ENCODE measurements at places on chromosomes 1 and 21.

GRCh38 chr1:202104073-202104472 is 18.6 kb upstream of the GPR37L1 start:
- no peak for DNase-seq

DNA sequence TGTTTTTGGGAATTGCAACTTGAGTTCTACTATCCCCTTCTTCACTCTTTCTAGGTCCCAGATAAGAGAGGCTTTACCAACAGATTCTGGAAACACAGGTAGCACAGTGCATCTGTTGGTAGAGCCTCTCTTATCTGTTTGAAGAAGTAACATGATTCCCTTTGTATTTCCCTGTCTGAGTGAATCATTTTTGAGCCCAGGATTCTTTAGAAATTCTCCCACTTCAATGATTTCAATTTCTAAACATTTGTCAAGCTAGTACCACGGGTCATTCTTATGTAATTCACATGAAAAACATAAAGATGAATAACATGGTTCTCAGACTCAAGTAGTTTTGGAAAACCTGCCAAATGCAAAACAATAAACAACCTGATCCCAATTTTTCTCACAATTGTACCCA is 72.0 kb upstream of the DUSP10 start:
- no peak for DNase-seq

DNA sequence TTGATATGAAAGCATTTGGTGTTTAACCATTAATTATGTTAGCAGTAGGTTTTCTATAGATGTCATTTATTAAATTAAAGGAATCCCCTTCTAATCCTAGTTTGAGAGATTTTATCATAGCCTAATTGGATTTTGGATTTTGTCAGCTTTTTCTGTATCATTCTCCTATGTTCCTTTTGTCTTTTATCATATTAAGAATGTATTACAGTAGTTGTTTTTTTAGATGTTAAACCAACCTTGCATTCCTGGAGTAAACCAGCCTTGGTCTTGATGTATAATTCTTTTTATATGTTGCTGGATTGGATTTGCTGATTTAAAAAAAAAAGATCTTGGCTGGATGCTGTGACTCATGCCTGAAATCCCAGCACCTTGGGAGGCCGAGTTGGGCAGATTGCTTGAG is 5.6 kb downstream of the SETDB1 start:
- DNase-seq: peak; percentile 14

DNA sequence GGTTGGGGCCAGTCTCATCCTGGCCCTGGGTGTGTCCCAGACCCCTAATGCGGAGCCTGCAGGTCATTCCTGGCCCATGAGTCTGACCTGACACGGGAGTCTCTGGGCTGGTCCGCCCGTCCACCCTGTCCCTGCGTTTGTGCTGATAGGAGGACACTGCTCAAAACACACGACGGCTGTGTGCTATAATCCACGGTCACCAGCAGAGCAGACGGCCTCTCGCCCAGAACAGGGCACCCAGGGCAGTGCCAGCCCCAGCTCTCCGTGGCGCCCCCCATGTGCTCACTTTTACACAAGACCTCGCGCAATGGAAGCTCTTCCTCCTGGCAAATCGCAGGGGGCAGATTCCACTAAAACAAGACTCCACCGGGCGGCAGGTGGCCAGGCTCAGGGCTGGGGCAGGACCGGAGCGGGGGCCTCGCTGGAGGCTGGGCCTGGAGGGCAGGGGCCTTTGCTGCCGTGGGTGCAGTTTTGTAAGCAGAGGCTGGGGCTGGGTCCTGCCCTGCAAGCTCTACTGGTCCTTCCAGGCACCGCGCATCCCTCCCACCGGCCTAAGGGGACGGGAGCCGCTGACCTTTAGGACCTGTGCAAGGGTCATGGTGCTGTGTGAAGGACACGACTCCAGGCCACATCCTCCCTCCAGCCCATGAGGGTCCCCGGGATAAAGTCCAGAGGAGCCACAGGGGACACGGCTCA is 10.6 kb upstream of the SLC19A1 start:
- no peak for DNase-seq

- no peak for DNase-seq
These were observed 89.4 kb downstream of the SDCCAG8 start for GRCh38 chr1:243345205-243345604.

DNA sequence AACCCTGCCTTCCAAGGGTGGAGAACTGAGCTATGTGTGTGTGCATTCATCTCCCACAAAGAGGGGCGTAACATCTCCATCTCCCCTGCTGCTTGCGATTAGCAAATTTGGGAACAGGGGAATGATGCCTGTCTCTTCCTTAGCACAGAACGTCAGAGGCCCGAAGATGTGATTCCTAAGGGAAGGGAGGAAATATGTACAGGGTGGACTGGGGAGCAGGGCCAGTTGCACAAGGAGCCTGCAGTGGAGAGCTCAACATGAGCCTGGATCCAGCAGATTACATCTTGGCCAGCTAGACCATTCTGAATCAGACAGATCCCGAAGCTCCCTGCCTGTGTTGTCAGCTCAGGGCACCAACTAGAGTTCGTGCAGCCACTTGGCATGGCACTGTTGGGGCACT is 118.1 kb downstream of the NGF start:
- DNase-seq: no peak

- DNase-seq: no peak
These were observed 6.1 kb downstream of the SORT1 start for GRCh38 chr1:109391626-109392025.

- peak; percentile 68 for DNase-seq
These were observed 4.1 kb upstream of the CACNA1E start for GRCh38 chr1:181479137-181479745.

- no peak for DNase-seq
These were observed 107.7 kb downstream of the ITSN1 start for GRCh38 chr21:33750017-33750416.

- DNase-seq: no peak
These were observed 132.4 kb downstream of the SLC45A1 start for GRCh38 chr1:8450312-8450711.

DNA sequence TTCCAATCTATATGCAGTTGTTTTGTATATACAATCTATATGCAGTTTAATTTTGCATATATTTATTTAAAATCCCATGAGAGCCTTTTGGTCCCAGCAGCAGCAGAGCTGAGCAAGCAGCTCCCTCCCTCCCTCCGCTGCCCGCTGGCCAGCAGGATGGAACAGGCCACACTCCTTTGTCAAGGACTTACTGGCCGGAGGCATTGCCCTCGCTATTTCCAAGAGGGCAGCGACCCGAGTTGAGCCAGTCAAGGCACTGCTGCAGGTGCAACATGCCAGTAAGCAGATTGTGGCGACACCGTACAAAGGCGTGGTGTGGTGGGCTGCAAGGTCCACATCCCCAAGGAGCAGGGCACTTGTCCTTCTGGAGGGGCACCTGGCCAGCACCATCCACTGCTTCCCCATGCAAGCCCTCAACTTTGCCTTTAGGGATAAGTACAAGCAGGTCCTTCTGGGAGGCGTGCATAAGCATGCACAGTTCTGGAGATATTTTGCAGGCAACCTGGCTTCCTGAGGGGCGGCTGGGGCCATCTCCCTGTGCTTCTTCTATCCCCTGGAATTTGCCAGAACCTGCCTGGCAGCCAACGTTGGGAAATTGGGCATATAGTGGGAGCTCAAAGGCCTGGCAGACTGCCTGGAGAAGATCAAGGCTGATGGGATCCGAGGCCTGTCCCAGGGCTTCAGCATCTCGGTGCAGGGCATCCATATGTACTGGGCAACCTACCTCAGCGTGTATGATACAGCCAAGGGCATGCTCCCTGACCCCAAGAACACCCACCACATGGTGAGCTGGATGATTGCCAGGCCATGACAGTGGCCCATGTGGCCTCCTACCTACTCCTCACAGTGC is 92.2 kb downstream of the OSBPL9 start:
- DNase-seq: no peak

DNA sequence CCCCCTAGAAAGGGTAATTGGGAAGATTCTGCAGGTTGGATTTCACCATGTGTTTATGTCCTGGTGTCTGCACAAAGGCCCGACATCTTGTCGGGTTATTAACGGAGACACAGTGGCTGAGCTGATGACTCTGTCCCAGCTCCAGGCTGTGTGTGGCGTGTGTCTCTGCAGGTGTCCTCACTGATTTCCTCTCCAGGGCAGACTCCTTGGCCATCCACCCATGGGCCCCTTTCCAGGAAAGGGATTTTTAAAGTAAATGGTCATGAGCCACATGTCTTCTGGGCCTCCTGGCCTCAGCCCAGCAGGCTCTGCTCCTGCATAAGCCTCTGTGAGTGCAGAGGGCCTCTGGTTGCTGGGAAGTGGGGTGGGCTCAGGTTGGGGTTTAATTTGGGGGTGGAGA is 418.7 kb upstream of the VAMP3 start:
- DNase-seq: no peak

GRCh38 chr1:107183011-107183410 is 42.2 kb downstream of the NTNG1 start:
- DNase-seq: no peak

GRCh38 chr1:184804220-184804619 is 49.6 kb upstream of the EDEM3 start:
- no peak for DNase-seq

GRCh38 chr1:24704411-24705259 is 40.6 kb upstream of the CLIC4 start:
- DNase-seq: peak; percentile 43

DNA sequence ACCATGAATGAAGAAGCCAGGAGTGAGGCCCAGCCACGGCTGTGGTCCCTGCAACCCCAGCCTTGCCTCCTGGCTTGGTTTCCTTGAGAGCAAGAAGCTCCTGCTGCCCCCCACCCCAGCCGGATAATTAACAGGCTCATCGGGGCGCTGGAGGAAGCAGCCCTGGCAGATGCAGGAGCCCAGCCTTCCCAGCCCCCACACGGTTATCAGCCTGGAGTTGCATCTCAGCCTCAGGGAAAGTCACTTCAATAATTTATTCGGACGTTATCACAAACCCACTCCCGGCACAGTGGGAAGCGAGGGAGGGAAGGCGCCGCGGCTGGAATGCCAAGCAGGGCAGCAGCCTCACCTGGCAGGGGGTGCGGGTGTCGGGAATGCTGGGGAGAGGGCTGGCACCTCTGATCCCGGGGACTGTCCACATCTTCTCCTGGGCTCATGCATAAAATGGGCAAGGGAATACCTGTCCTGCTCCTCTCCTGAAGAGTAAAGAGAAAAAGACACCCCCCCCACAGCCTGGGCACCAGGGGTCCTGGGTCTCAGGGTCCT is 43.3 kb upstream of the LRP8 start:
- no peak for DNase-seq

- no peak for DNase-seq
These were observed 111.0 kb downstream of the GDAP2 start for GRCh38 chr1:117818456-117818855.

GRCh38 chr1:60923389-60924087 is 158.8 kb upstream of the NFIA start:
- no peak for DNase-seq

DNA sequence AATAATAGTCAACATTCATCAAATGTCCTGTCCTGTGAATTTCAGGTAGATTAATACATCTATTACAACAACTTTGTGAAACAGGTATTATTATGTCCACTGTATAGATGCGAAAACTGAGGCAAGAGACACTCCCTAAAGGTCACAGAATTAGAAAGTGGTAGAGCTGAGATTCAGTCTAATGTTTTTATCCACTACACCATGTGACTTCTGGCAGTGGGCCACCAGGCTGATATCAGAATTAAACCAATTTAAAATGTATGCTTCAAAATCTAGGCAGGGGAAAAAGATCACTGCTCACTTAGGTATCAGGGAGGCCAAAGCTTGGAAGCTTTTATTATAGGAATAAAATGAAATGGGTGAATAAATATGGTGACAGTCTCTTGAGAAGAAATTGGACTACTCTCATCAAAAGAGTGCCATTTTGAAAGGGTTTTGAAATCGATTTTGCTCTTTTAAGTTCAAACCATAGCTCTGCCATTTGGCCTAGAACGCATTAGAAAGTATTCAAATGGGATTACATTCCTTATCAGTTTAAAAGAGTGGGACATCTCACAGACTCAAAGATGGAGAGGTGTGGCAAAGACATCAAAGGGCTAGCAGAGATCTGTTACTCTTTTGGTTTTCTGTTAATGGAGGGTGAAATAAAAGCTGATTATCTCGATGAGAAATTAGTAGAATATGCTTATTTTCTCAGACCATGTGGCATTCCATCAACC is 1.9 kb downstream of the DDAH1 start:
- no peak for DNase-seq

GRCh38 chr1:77984629-77985028 is 5.8 kb upstream of the FUBP1 start:
- no peak for DNase-seq

GRCh38 chr1:72009173-72010093 is 272.9 kb downstream of the NEGR1 start:
- DNase-seq: peak; percentile 14

GRCh38 chr1:197922070-197922390 is 4.9 kb downstream of the LHX9 start:
- DNase-seq: no peak

- DNase-seq: no peak
These were observed 69.3 kb downstream of the RBM11 start for GRCh38 chr21:14285147-14285761.

GRCh38 chr1:197141575-197141974 is 4.9 kb downstream of the ASPM start:
- peak; percentile 9 for DNase-seq

DNA sequence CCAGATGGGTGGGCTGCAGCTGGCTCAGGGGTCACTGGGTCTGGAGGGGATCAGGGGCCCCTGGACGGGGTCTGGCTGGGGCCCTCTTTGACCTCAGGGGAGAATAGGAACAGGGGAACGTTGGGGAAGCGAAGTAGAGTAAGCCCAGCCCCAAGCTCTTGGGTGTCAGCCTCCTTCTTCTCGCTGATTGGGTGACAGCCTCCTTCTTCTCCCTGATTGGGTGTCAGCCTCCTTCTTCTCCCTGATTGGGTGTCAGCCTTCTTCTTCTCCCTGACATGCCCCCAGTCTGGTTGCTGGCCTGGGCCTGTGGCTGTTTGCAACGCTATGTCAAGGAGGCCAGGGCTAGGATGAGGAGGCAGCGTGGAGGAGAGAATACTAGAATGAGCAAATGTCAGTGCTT is 76.7 kb upstream of the CASZ1 start:
- no peak for DNase-seq

- no peak for DNase-seq
These were observed 13.1 kb downstream of the PRKAA2 start for GRCh38 chr1:56658254-56658653.

DNA sequence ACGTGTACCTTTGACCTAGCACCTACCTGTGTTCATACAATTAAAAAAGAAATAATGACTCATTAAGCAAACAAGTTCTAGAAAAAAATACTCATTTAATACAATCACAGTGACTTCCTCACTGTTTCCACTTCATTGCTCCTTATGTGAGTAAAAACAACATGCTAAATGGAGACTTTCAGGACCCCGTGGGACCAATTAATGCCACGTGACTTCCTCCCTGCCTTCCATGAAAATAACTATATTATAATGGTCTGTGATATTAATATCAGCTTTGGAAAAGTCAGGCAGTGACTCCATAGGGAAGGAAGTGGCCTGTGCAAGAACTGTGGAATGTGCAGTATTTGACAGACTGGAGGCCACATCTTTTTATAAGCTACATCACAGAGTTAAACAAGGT is 337.8 kb downstream of the HLX start:
- DNase-seq: no peak

- DNase-seq: no peak
These were observed 297.2 kb upstream of the PLXNA2 start for GRCh38 chr1:208541225-208541855.

GRCh38 chr1:235947989-235948388 is 81.3 kb upstream of the LYST start:
- no peak for DNase-seq

DNA sequence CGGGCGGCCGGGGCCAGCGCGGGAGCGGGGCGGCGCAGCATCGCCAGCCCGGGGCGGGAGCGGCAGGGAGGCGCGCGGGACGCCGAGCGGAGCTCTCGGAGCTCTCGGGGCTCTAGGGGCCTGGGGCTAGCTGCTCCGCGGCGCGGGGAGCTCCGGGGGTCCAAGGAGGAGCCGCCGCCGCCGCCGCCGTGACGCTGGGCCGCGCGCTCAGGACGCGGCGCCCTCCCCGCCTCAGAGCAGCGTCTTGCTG is 147 bp downstream of the CLSTN1 start:
- DNase-seq: no peak

All from suppressor macrophage (primary cell).